ENCODE measurements at places on chromosomes 7 and 10. TPM values are rescaled to one million over a fixed set of nuclear protein-coding genes. Genes with fewer than 3 reads are reported as not detected.
A peak's percentile ranks its signal among the peaks of the same experiment; 100 is the strongest.

The SEC31B gene
- total RNA-seq, result 2.0 TPM

The C10orf67 gene
- total RNA-seq, result not detected

DNA sequence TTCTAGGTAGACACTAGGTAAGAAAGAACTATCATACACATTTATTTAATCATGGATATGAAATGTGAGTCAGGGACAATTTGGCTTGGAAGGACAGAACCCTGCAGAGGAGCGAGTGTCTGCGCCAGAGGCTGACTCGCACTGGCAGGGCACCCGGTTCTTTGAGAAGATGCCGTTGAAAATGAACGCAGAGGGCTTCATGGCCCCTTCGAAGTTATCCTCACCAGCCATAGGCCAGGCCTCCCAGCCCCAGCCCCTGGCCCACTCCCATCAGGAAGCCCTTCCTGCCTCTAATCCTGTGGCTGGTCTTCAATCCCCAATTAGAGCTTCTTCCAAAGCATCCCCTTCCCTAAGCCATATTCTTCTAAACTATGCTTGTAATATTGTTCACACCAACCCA, 239.8 kb downstream of the TCERG1L start:
- DNase-seq, result no peak

- peak; percentile 60 for DNase-seq
These were observed 9.4 kb downstream of the SCRN1 start for GRCh38 chr7:29980151-29980550.

DNA sequence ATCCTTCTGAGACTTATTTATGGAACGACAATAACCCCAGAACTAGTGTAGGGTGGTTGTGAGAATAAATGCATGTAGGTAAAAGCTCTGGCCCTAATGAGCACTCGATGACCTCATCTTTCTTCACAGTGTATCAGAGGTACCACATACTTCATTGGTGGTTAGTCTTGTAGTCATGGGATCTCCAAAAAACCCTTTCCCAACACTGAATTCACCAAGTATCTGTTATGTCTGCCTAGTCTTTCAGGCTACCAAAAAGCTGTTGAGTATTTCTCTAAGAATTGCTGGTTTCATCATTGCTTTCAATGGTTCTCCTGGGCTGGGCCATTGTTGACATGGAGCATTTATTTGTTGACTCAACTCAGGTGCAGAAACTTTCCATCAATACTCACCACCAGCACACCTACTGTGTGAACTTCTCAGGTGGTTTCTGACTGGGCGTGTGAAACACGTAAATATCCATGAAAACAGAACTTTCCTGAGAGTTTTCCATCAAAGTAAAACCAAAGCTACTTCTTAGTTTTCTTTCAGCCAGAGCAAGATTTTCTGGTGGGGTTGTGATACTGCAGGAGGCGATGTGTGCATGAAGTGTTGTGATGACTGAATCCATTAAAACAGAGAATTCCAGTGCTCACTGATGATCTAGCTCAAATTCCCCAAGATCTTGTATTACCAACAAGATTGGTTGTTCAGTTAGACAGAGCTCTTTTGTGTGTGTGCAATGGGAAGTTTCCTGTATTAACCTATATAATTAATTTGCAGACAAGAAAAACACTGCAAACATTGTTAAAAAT, 51.4 kb upstream of the SLC35B4 start:
- DNase-seq, result peak; percentile 13

DNA sequence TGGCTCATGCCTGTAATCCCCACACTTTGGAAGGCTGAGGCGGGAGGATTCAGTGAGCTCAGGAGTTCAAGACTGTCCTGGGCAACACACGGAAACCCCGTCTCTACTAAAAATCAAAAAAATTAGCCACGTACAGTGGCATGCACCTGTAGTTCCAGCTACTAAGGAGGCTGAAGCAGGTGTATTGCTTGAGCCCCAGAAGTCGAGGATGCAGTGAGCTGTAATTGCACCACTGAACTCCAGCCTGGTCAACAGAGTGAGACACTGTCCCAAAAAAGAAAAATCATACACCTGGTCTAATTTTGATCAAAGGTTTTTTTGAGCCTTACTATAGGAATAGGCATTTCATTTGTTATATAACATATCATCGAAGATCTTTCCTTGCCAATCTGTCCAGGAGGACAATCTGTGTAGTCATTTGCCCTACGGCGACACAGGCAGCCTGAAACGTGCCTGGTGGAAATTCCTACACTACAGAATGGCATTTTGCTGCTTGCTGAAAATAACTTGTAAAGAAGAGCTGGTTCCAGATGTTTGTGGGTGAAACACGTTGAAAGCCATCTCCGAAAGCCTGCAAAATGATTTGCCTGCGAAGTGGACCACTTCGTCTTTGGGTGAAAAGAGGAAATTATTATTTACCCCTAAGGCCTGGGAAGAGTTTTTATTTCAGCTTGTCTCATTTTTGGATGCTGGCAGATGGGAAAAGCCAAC, 31.3 kb upstream of the GDI2 start:
- no peak for DNase-seq

DNA sequence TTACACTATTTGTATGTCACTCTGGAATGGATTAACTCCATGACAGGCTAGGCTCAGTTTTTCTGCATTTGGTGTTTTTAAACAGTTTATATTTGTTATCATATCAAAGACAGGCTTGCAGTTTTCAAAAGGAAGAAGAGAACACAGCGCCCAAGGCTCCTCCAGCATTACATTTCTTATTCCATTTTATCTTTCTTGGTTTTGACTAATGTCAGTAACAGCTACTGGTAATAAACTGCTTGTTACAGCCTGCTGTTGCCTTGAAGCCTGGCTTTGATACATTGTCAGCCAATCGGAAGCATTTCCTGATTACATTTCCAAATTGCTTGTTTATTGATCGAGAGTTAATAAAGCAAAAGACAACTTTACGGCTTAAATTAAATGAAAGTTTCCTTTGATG, 166.0 kb upstream of the MDFIC start:
- no peak for DNase-seq
